NCI-H1436 treated with DMSO at 0.1 percent for 48 hours (cell line): ENCODE measurements at places on chromosomes 6 and 20.

- no peak for DNase-seq
These were observed 43.8 kb upstream of the ADIG start for GRCh38 chr20:38537176-38537575.

DNA sequence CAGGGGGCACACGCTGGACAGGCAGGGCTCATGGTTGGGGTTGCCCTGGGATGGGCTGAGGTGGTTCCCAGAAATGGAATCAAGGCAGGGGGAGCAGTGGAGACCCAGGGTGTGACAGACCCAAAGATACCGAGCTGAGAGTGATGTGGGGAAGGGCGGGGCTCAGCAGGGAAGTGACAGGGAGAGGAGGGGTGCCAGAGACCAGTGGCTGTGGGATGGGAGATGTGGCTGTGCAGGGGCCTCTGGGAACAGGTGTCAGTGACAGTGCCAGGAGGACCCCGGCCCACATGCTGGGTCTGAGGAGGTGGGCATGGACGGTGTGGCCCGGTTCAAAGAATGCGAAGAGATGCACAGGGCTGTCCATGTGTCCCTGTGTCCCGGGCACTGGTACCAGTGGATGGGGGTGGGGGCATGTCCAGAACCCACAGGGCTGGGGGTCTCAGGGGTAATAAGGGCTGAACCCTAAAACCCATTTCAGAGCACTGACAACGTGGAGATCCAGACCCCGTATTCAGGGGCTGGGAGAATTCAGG is 1.0 kb downstream of the CABLES2 start:
- no peak for DNase-seq

- no peak for DNase-seq
These were observed 301.2 kb upstream of the SGK1 start for GRCh38 chr6:134619077-134619476.

DNA sequence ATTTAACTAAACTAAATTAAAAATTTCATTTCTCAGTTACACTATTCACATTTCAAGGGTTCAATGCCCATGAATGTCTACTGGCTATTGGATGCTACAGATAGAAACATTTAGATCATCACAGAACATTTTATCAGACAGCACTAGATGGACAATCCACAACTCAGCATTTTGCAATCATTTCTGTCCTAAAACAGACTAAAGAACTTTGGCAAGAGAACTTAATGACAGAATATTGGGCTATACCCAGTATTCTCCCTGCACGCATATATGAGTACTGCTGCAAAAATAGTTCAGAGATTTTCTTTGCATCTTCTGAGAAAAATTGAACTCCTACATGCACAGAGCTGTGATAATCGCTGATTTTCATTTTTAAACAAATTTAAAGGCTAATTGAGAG is 36.1 kb upstream of the FBXO30 start:
- no peak for DNase-seq
